ENCODE measurements at places on chromosomes 3 and 15. TPM values are rescaled to one million over a fixed set of nuclear protein-coding genes. Genes with fewer than 3 reads are reported as not detected.
A peak's percentile ranks its signal among the peaks of the same experiment; 100 is the strongest.

The CAND2 gene
- polyA plus RNA-seq = 2.5 TPM

The NTRK3 gene
- polyA plus RNA-seq = 0.06 TPM

The FANCD2OS gene
- polyA plus RNA-seq = not detected

The USP50 gene
- polyA plus RNA-seq = 0.34 TPM

The LRRC34 gene
- polyA plus RNA-seq = 2.7 TPM

The SPATA12 gene
- 0.02 TPM for polyA plus RNA-seq

The SEMA6D gene
- polyA plus RNA-seq = 5.3 TPM

The EEF1AKMT4 gene
- 2.3 TPM for polyA plus RNA-seq

- no peak for DNase-seq
Observed at GRCh38 chr3:18634461-18634860, 209.3 kb upstream of the SATB1 start.

- peak; percentile 20 for DNase-seq
Observed at GRCh38 chr3:47961815-47962606, 54.2 kb downstream of the MAP4 start.

GRCh38 chr3:123637131-123637530 lies 52.3 kb upstream of the HACD2 start:
- no peak for DNase-seq

- DNase-seq = no peak
Observed at GRCh38 chr3:158728061-158728377, 4.2 kb downstream of the RARRES1 start.

GRCh38 chr3:119767936-119768601 lies 13.8 kb upstream of the NR1I2 start:
- DNase-seq = no peak

GRCh38 chr3:31114929-31115283 lies 220.4 kb upstream of the GADL1 start:
- peak; percentile 24 for DNase-seq

DNA sequence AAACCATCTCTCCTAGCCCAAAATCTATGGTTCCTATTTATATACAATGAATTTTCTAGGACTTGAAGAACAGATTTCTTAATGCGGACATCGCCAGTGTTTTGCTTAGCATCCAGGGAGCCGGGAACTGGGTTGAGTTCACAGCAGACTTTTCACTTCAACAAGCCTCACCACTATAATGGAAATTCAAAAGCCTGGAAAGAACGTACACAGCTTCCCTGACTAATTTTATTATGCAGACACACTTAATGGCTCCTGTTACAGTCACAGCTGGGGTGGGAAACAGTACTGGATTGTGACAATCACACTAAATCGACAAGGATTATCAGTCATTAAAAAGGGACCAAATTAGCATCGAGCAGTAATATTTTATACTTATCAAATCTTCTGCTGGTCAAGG lies 129.2 kb upstream of the BNIP2 start:
- DNase-seq = no peak

GRCh38 chr3:190323246-190323626 lies 990 bp upstream of the CLDN1 start:
- DNase-seq = peak; percentile 36

- no peak for DNase-seq
Observed at GRCh38 chr15:92901995-92902394, 1.9 kb downstream of the CHD2 start.

DNA sequence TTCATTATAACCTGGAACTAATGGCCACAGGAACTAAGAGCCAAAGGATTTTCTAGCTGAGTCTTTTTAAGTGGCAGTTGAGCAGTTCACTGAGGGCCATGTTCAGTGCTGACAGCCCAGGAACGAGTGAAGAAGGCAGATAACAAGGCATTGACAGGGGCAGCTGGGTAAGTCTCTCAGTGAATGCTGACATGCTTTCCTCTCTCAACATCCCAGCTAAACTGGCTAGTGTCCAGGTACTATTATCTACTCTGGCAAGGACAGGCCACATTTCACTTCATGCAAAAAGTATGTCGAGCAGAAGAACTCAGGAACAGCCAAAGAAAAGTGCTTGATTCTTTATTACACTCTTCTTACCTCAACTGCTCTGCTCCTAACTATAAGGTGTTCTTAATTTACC lies 515.9 kb downstream of the NLGN1 start:
- peak; percentile 9 for DNase-seq

- DNase-seq = no peak
Observed at GRCh38 chr3:62898530-62899496, 23.6 kb upstream of the CADPS start.

DNA sequence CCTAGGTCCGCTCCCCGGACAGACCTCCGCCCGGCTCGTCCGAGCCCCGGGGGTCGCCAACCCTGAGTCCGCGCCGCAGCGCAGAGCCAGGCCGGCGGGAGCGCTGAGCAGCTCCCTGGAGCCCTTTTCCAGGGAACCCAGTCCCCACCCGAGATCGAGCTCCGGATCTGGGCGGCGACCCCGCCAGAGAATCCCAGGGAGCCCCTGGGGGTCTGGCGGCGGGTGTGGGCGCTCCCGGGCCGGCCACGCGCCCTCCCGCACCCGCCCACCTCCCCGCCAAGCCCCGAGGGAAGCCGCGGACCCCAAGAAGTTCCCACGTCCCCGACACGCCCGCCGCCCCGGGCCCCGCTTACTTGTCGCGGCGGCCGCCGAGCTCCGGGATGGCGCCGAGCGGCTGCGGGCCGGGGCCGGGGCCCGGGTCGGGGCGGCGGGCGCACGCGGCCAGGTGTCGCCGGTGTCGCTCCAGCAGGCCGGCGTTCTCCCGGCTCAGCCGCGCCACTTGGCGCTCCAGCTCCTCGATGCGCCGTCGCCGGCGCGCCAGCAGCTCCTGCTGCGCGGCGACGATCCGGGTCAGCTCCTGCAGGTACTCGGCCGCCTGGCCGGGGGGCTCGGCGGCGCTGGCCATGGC lies 137.7 kb downstream of the NUP210 start:
- DNase-seq = no peak

- peak; percentile 85 for DNase-seq
Observed at GRCh38 chr3:57755368-57755675, 787 bp upstream of the SLMAP start.

GRCh38 chr15:32715276-32715675 lies 2.5 kb upstream of the GREM1 start:
- DNase-seq = peak; percentile 27

GRCh38 chr3:66577426-66578203 lies 76.8 kb upstream of the LRIG1 start:
- no peak for DNase-seq

GRCh38 chr3:73848173-73848906 lies 223.6 kb upstream of the PDZRN3 start:
- peak; percentile 68 for DNase-seq

DNA sequence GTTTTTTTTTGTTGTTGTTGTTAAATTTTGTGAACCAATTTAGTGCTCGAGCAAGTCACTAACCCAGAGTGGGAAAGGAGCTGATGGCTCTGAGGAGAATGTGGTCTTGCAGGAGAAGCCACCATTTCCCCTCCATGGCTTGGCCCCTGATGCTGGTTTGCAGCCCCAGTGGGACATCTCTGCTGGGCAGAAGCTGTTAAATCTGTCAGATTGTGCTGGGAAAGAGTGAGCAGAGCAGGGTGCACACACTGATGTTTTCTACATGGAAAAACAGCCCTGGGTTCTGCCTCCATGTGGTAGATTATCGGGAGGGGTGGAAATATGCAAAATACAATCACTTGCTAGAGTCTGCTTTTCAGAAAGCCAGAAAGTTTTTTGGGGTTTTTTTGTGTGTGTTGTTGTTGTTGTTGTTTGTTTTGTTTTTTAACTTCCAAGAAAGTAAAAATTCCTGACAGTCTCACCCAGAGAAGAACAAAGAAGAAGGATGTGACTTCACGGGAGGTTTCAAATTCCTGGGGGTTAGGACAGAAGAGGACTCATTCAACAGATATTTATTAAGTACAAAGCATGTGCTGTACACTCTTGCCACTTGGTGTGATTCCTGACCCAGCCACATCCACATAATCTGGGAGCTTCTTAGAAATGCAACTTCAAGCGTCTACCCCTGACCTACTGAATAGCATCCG lies 133.7 kb downstream of the FOXB1 start:
- no peak for DNase-seq

DNA sequence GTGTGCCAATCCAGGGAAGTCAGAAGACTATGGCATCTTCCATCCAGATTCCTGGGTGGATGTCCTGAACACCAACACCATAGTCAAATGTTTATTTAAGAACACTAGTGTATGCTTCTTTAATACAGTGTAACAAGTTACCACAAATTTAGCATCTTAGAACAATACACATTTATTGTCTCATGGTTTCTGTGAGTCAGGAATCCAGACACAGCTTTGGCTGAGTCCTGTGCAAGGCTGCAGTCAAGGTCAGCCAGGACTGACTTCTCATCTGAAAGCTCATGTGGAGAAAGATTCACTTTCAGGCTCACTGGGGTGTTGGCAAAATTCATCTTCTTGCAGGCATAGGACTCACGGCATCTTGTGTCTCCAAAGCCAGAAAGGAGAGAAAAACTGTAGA lies 143.4 kb downstream of the ANXA2 start:
- DNase-seq = no peak

DNA sequence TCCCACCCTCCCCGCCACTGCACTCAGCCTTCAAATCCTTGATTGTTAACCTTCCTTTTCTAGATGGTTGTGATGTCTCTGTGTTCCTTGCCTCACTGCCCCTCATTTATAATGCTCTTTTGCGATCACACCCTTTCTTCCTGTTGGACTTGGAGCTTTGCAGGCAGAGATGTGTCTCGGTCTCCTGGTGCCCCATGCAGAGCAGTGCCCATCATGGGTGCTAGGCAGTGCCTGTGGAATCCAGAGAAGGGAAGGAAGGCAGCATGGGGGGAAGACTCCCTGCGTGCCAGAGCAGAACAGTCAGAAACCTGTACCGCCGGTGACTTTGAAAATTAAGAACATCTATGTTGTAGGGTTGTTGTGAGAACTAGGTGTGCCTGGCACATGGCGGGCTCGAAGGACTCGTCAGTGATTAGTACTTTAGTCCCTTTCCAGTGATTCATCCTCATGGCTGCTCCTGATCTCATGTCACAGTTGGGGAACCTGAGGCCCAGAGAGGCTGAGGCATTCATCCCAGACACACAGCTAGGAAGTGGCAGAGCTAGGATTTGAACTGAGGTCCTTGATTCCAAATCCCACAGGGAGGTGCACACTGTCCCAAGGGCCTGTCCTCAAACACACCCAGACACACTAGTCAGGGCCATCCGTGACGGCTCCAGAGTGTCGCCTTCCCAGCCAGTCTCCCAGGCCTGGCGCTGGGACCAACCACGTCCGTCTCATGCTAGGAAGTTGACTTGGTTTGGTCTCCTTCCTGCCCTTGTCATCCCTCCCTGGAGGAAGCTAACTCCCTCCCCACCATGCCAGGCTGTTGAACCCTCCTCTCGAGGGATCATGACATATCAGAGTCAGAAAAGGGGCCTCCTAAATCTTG lies 58.3 kb downstream of the SMAD6 start:
- DNase-seq = no peak

GRCh38 chr3:87298111-87298718 lies 21.8 kb upstream of the POU1F1 start:
- peak; percentile 54 for DNase-seq

DNA sequence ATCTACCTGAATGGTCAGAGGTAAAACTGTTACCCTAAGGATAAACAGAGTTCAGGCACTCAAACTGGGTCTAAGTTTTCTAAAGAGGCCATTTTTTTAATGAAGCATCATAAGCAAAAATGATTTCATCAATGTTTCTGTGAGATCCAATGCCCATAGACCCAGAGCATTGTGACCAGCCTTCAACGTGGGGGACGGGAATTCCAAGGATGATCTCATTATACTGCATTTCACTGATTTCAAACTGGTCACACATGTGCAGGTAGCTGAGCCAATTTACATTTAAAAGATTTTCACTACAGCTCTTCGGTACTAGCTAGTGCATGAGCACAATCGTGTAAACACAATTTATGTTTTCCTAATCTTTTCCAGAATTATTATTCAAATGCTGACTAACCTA lies 472.9 kb downstream of the DIPK2A start:
- DNase-seq = no peak

DNA sequence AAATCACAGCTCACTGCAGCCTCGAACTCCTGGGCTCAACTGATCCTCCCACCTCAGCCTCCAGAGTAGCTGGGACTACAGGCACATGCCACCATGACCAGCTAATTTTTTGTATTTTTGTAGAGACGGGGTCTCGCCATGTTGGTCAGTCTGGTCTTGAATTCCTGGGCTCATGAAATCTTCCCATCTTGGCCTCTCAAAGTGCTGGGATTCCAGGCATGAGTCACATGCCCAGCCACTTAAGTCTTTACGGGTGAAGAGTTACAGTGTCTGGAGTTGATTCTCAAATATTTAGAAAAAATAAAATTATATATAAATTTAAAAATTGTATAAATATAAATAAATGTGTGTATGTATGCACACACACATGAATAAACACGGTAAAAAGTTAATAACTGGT lies 14.5 kb upstream of the KBTBD12 start:
- DNase-seq = no peak

DNA sequence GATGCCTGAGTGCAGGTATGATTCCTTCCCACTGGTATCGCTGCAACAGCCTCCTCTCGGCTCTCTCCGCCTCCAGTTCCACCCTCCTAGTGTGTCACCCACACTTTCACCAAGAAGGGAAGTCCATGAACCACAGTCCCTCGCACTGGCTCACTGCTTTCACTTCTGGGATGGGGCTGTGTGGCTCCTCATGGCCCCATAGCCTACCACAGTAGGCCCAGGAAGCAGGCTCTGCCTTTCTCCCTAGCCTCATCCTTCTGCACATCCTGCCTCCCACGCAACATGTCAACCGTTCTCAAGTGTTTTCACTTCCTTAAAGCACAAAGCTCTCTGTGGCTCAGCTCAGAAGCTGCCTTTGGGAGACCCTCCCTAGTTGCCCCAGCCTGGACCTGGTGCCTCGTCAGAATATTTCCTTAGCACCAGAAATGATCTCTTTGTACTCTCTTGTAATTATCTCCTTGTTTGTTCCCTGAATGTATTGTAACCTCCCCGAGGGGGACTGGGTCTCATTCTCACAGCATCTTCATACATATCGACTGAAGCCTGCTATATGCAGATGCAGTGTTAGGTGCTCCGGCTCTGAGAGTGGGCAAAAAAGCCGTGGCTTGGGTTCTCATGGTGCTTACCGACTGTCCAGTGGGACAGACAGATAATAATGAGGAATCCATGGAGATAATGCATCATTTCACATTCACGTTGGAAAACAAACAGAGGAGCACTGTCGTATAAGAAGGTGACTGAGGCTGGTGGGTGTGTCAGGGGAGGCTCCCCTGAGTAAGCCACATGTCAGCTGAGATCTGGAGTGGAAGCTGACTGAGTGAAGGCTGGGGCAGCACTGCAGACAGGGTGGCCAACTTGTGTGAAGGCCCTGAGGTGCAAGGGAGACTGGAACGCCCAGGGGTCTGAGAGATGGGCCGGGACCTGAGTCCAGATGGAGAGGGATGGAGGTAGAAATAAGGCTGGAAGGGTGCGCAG lies 107.1 kb downstream of the DGKG start:
- no peak for DNase-seq
